ENCODE measurements at places on chromosomes 11 and 22.

- no peak for DNase-seq
Observed at GRCh38 chr11:69249311-69250185, 44.4 kb upstream of the MYEOV start.

GRCh38 chr11:106828976-106829375, 189.3 kb downstream of the GUCY1A2 start:
- DNase-seq = no peak

DNA sequence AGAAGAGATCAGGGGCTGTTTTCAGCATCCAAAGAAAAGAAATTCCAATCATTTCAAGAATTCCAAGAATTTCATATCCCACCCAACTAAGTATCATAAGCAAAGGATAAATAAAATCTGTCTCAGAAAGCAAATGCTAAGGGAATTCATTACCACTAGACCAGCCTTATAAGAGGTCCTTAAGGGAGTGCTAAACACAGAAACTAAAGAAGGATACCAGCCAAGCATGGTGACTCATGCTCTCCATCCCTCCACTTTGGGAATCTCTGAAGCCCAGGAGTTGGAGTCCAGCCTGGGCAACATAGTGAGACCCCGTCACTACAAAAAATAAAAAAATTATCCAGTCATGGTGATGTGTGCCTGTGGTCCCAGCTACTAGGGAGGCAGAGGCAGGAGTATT, 17.8 kb downstream of the FADD start:
- no peak for DNase-seq

DNA sequence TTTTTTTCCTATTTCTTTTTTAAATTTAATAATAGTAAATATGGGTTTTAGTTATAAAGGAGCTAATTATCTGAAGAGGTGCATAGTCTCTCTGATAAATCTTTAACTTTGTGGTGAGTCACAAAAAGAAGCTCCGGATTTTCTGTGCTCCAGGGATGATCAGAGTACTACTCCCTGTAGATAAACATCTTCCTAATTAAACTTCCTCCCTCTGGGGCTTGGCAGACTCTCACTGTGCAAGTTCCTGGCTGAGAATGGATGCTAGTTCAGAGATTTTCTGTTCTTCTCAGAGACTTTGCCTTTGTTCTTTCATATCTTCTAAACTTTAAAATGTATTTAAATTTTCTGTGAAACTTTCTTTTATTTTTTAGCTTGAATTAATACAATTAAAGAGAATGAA, at the start of gene OR10G7:
OR10G7 (minus strand) TSS at position 72 of the 400 bp plus-strand sequence. CDS start 2,324 bp downstream, outside the sequence.
- DNase-seq = no peak

GRCh38 chr11:105202422-105202821, 62.9 kb upstream of the CARD18 start:
- DNase-seq = no peak

DNA sequence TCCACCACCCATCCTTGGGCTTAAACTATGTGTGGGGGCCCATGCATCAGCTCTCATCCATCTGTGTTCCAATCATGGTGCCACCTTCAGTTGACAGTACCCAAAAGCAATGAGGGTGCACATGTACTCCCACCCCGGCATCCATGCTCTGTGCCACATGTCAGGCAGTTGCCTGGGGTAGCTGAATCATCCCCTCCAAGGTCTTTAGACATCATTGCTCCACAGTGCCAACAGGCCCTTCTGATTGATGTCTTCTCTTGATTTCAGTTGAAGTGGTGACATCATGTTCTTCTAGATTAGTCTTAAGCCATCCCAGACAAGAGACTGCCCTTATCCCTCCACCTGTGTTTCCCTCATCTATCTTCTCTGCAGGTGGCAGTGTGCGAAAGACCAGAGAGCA, 42.5 kb downstream of the TMPRSS5 start:
- DNase-seq = no peak

GRCh38 chr22:47794851-47795250, 1032.4 kb downstream of the TBC1D22A start:
- no peak for DNase-seq

DNA sequence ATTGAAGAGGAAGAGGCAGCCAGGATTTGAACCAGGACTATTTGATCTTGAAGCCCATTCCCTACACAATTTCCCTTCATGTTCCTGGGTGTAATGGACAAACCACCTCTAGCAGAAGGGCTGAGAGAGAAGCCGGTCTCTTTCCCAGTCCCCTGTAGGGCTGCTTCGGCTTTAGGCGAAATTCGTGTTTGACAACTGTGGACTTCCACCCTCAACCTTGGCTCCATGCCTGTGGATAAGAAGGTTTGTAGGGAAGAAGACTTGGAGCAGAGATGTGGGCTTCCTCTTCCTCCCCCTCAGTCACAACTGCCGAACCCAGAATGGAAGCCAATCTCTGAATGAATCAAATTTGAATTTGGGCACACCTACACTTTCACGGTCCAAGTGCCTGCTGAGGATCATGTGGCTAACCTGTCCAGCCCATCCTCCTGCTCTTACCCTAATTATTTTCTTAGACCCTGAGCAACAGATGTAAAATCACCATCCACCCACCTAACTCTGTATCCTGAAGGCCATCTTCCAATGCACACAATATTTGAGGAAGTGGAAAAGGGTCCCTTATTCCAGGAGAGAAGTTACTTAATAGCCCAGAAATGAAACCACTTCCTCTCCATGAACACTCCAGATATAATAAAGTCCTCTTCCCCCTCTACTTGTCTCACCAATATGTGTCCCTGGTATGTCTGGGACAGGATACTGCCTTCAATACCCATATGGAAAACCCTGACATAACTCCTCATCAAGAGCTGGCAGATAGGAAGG, 10.1 kb upstream of the SCN2B start:
- no peak for DNase-seq

DNA sequence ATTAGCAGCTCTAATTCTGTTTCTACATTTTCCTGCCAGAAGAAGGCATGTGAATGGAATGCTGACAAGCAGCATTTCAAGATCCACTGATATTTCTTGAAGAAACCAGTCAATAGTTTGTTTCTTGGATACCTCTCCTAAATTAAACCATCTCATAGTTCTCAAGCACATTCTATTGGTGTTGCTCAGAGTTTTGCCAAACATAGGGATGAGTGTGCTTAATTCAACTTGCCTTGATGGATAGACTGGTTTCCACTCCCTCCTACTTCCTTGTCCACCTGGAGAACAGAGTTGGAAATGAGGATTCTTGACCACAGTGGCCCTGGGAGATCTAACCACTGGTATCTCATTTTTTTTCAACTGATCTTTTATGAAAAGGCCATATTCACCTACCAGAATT, 29.8 kb upstream of the DDX10 start:
- DNase-seq = no peak

DNA sequence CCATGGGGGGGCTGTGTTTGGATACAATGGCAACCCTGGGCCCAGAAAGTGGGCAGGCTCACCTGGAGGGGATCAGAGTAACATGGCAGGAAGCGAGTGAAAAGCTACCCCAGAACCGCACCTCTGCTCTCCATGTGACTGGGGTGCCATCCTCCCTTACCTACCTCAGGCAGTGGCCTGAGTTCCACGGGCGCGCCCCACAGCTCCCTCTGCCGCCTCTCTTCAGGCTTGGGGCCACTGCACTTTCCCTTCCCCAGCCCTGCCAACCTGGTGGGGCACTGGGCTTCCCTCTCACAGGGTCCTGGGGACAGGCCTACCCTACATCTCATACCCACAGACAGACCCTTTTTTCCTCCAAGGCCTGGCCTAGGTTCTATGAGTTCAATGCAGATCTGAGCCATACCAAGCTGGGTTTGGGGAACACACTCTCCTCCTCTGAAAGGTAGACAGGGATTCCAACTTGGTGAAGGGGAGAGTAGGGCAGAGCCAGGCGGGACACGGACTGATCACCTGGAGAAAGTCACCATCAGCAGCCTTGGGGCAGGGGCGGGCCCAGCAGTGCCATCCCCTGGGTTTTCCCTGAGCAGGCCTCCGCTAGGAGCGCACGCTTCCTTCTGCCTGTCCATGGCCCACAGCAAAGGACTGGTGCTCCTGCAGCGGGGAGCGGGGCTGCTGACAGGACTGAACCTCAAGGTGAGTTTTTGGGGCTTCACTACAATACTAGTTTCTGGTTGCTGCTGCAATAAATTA, 7.1 kb downstream of the GALR3 start:
- no peak for DNase-seq

GRCh38 chr22:49364398-49364797, 463.3 kb downstream of the BRD1 start:
- DNase-seq = no peak

DNA sequence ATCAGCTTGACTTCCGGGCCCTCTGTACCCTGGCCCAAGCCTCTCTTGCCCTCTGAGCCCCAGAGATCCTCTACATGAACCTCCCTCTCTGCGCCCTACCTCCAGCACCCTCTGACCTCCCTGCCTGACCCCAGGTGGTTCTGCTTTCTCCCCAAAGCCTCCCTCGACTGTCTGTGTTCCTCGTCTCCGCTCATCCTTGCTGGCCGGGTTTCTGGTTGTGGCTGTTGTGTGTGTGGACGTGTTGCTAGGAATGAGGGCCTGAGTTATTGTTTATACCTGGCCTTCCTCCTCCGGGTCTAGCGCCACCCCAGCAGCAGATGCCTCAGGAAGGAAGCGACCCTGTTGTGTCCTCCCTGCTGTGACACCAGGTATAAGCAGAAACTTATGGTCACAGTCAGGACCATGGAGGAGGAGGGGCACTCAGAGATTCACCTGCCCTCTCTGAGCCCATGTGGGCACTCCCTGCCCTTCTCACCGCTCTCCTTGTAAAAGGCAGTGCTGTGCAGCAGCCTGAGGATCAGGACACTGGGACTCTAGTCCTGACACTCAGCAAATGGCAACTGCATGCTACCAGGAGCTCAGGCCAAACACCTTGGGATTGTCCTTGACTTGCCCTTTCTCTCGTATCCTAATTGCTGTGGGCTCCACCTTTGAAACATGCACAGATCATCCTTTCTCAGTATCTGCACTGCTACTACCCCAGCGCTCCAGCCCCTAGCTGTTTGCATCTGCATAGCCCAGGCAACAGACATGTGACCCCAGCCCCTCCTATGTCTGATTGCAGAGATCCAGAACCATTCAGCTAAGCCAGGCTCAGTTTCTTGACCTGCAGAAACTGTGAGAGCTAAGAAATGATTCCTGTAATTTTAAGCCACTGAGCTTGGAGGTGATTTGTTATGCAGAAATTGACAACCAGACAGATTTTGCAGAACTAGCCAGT, 140.1 kb downstream of the ST3GAL4 start:
- DNase-seq = no peak

DNA sequence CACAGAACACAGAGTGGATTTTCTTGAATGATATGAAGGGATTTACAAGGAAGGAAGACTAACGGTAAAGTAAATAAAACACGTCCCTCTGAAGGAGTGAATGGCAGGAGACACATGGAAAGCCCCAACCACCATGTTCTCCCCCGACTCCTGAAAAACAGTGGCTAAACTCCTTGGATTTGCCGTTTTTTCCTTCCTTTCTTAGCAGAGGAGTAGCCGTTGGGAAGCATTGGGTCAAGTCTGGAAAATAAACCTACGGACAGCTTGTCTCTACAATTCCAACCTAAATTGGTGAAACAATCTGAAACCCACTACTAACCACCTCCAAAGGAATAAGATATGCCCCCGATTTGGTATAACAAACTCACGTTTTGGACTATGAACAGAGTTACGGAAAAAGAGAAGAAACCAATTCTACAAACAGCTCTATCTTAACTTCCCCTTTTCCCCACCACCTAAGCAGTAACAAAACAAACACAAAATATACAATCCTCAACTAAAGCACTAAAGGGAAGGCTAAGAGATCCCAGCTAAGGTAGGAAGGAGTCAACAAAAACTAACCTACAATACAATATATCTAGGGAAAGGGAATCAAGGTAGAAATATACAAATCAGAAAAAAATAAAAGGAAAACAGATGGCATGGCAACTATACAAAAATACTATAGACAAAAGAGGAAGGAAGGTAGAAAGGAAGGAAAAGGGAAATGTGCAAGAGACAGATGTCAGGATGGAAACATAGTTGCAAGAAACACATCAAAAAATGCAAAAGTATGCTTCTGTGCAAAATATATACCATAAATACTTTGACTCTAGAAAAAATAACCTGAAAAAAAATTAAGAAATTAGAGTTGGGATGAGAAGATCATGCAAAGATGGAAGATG, 43.8 kb upstream of the LYVE1 start:
- DNase-seq = no peak

DNA sequence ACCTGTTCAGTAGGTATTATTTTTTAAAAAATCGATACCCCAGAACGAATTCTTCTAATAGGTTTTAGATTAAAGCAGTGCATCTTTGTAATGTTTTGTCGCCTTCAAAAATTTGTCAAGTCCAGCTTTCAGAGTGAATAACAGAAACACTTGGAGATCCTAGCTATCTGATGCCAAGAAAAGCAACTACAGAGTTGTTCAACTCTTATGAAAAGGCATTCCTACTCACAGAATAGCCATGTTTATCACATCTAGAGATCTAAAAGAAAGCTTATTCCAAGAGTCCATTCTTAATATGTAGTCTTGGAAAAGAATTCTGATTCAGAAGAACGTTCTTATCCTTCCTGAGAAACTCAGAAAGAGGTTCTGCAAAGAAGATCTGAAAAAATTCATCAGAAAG, 268.5 kb downstream of the TTC28 start:
- no peak for DNase-seq

GRCh38 chr11:11115475-11115874, 237.6 kb downstream of the CSNK2A3 start:
- DNase-seq = no peak

GRCh38 chr11:26558190-26558589, 13.9 kb downstream of the MUC15 start:
- DNase-seq = no peak

- no peak for DNase-seq
Observed at GRCh38 chr11:19220903-19221724, 19.3 kb upstream of the CSRP3 start.

DNA sequence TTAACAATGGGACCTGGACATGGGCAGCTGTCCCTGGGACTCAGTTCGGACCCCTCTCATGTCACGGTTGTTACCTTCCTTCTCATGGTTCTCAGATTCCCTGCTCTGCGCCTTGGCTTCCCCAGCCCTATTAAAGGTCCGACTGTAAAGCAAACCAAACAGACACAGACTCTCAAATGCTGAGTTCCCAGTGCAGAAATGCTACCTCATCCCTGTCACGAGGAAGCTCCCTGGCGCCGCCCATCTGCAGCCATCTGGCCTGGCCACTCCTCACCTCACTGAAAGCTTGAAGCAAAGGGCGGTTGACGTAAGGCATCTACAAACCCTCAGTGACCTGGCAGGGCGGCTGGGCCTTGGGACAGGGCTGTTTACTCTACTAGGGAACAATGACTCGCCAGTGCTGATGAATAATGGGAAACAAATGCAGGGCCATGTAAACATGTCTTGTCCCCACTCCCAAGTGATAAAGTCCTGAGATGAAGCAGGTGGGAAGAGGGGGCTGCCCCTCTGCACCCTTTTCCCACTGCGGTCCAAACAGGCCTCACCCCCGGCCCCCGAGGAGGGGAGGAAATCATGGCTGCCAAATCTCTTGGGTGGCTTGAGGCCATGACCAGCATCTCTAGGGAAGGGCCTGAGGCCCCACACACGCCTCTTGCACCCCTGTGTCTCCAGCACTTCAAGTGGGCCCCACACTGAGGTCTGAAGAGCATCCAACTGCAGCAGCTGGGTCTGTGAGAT, 49.3 kb downstream of the SCUBE1 start:
- no peak for DNase-seq

GRCh38 chr11:73995247-73995646, 12.6 kb upstream of the UCP2 start:
- DNase-seq = no peak

GRCh38 chr11:76120513-76121101, 85.7 kb downstream of the WNT11 start:
- DNase-seq = no peak

All from stimulated activated CD4-positive, alpha-beta T cell treated with anti-CD3 and anti-CD28 coated beads, Interleukin-4, amount 100 ng/mL, for 48 hours (primary cell).